ENCODE measurements at places on chromosomes 16 and 17.

- DNase-seq: peak; percentile 84
These were observed 617 bp upstream of the SENP3 start for GRCh38 chr17:7561028-7561575.

DNA sequence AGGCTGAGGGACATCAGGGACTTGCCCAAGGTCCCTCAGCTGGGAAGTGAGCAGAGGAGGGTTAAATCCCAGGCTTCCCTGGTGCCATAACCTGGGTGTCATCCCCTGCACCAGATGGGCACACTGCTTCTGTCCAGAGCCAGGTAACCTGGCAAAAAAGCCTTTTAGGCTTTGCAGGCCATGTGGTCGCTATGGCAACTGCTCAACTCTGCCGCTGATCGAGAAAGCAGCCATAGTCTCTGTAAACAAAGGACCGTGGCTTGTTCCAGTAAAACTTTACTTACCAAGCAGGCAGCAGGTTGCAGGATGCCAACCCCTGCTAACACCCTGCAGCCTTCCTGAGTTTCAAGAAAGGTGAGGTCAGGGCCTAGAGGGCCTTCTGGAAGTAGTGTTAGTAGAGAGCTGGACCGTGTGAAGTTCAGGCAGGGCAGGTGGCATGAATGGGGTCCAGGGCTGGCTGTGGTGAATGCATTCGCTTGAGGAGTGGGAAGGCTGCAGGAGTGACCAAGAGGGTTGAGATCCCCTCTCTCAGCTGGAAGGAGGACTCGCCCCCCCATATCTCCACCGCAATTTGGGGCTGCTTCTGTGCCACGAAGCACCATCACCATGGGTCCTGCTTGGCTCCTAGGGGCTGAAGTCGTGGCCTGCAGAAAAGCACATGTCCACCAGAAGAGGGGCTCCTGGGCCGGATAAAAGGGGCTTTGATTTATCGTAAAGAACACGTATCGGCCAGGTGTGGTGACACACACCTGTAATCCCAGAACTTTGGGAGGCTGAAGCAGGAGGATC, 91.3 kb downstream of the SOCS1 start:
- DNase-seq: no peak

- DNase-seq: no peak
These were observed 42.9 kb downstream of the GAS7 start for GRCh38 chr17:10155371-10156076.

GRCh38 chr17:74892974-74893911, at the start of gene FADS6:
Gene FADS6 (minus strand): TSS chr17:74893633. CDS start chr17:74893595, 38 bp downstream.
- no peak for DNase-seq

- DNase-seq: no peak
These were observed 3.1 kb upstream of the C17orf58 start for GRCh38 chr17:67999291-67999911.

- no peak for DNase-seq
These were observed 359.6 kb downstream of the SNX29 start for GRCh38 chr16:12336141-12336540.

GRCh38 chr17:29930409-29931010, 482 bp upstream of the SSH2 start:
- DNase-seq: no peak

- no peak for DNase-seq
These were observed 36.5 kb downstream of the DHX38 start for GRCh38 chr16:72129976-72130656.

- no peak for DNase-seq
These were observed 57.2 kb downstream of the SOCS1 start for GRCh38 chr16:11198828-11199227.

DNA sequence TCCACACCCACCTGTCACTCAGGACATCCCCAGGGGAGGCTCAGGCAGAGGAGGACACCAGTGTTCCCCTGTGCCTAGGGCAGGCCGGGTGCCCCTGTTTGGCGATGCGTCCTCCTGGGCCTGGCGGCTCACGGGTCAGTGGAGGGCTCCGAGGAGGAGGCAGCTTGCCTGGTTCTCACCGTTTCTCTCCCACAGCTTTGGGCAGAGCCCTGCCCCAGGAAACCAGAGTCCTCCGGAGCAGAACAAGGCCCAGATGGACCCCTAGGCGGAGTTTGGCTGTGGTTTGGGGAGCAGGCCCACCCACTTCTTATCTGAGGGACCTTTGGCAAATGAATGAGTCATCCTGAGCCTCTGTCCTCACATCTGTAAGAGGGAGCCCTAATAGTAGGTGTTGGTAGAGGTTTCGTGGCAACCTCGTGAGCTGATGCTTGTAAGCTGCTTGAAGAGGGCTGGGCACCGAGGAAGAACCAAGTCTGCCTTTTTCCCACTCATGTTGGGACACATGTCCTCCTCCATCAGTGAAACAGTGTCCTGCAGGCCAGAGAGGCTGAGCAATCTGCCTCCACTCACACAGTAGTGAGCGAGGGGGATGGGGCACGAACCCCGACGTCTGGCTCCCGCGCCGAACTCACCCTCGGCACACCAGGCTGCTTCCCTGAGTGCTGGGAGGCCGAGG, 247.0 kb upstream of the CIBAR2 start:
- DNase-seq: no peak

DNA sequence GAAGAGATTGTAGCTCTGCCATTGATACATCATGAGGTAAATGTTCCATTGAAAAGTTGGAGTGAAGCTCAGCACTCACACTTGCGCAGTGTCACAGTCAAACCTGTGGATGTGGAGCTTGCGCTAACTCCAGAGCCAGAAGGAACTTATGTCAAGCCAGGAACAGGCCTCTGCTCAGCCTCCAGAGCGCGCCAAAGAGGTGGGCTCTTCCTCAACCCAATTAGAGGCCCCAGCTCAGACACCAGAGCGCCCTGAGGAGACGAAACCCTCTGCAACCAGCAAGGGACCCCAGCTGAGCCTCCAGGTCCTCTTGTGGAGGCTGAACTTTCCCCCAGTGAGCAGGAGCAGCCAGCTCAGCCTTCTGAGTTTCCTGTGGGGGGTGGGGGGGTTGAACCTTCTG, 61.5 kb upstream of the FBXO47 start:
- no peak for DNase-seq

DNA sequence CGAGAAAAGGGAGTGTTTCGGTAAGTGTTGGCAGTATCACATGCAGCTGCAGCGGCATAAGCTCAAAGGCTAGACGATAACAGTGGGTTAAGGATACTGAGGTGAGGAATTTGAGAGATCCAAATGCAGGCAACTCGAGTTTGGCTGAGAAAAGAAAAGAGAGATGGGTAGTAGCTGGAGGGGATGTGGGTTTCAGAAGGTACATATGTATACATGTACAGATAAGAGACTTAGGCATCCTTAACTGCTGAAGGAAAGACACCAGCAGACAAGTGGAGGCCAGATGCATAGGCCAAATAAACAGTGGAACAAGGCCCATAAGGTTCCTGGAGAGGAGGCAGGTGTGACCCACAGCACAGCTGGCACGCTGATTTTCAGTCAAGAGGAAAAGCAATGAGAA, 86.6 kb upstream of the NETO2 start:
- DNase-seq: no peak

- DNase-seq: peak; percentile 60
These were observed 14.2 kb upstream of the SLC52A1 start for GRCh38 chr17:5049314-5049841.

GRCh38 chr16:54073356-54073755, 213.2 kb downstream of the IRX3 start:
- DNase-seq: no peak

- no peak for DNase-seq
These were observed 13.3 kb downstream of the CES4A start for GRCh38 chr16:67001726-67002125.

DNA sequence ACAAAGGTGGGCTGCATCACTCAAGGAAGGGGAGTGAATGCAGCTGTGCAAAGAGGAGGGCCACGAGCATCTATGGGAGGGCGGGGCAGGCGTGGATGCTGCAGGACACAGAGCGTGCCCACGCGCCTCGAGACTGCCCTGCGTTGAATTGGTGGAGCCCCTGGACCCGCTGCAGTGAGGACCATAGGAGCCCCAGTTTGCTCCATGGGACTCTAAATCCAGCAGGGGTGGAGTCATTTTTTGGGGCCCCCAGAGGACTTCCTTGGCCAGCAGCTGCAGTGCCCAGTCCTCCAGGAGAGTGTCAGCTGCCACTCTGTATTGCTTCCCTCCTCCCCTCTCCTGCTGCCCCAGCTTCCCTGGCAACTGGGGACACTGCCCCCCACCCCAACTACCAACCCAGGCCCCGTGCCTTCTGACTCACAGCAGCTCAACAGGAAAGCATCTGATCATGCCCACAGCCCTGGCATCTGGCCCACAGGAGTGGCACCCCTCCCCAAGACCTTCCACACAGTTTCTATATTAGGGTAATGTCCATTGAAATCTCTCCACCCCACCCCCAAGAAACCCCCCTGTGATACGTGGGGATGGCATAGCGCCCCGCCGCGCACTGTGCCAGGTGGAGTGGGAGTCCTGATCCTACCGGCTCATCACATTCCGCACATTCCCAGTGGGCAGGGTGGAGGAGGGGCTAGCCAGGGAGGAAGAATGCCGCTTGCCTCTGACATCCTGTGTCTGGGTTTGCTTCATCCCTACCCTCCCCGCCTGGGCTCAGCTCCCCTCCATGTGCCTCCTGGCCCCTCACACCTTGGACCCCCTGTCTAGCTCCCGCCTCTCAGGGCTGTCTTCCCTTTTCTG, 27.8 kb upstream of the ITGA3 start:
- no peak for DNase-seq

GRCh38 chr16:79599256-79599836, 1.2 kb downstream of the MAF start:
- DNase-seq: peak; percentile 57

DNA sequence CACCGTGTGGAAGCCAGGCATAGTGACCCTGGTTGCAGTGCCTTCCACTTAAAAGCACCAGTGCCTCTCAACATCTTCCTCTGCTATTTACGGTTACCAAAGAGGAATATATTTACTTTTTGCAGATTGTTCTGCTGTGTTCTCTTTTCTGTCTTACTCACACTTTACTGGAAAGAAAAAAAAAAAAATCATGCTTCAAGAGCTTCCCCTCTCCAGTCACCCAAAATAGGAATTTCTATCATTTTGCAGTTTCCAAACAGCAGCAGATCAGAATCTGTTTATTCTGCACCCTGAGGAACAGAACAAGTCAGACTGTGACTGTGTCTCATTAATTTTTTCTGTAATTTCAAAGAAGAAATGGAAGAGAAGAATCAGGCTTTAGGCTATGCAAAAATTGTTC, 96.1 kb downstream of the KCNJ2 start:
- no peak for DNase-seq

GRCh38 chr17:31869797-31870568, 10.9 kb upstream of the COPRS start:
- DNase-seq: no peak

DNA sequence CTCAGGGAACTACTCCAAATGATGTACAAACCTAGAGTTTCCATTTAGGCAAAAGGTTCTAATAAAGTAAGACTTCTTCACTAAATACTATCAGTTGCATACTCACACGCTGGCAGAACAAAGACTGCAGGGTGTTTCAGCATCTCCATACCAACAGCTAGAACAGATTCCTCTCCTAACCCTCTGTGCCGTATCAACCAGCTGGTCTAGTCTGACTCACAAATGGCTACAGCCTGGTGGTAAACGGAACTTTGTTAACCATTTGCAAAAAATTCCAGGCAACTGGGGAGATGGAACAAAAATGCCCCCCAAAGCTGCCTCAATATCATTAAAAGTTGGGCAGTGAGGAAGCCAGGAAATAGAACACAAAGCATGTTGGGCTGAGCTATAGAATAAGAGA, 217.1 kb downstream of the GRIN2A start:
- DNase-seq: no peak

- DNase-seq: no peak
These were observed 148.6 kb downstream of the CLEC16A start for GRCh38 chr16:11092788-11093571.

GRCh38 chr17:76996741-76997694, 128.8 kb downstream of the MGAT5B start:
- no peak for DNase-seq

- no peak for DNase-seq
These were observed 150.9 kb downstream of the HS3ST3B1 start for GRCh38 chr17:14451729-14452191.

DNA sequence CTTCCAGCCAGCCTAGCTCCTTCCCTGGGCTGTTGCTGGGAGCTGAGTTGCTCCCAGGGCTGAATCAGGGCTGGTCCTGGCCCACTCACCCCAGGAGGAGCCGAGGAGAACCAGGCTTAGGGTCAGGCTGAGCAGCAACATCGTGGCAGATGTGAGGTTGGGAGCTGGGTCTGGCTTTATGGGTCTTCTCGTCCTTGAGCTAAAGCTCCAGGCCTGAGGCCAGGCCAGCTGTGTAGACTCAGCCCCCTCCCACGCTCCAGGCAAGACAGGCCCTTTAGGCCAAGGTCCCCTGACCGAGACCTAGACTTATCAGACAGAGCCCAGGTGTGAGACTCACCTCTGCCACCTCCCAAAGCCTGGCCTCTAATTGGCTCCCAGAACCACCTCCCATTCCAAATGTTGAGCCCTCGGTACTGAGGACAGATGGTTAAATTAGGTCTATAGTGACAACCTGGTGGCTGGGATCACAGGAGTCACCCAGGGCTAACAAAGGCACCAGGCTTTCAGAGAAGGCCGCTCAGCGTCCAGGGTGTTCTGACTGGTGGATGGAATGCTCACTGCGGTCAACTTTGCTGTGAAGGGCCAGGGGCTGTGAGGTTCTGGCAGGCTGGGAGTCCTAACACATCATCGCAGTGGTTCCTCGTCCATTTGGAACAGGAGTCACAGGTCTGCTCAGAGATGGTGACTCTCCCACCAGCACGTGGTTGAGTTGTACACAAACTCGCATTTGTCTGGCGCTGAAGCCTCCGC, at the start of gene CTRL:
CTRL (minus strand) TSS at position 151 of the 750 bp plus-strand sequence; CDS start at position 141, 10 bp downstream.
- DNase-seq: no peak

GRCh38 chr16:75282466-75283281, 31.2 kb upstream of the BCAR1 start:
- DNase-seq: no peak

DNA sequence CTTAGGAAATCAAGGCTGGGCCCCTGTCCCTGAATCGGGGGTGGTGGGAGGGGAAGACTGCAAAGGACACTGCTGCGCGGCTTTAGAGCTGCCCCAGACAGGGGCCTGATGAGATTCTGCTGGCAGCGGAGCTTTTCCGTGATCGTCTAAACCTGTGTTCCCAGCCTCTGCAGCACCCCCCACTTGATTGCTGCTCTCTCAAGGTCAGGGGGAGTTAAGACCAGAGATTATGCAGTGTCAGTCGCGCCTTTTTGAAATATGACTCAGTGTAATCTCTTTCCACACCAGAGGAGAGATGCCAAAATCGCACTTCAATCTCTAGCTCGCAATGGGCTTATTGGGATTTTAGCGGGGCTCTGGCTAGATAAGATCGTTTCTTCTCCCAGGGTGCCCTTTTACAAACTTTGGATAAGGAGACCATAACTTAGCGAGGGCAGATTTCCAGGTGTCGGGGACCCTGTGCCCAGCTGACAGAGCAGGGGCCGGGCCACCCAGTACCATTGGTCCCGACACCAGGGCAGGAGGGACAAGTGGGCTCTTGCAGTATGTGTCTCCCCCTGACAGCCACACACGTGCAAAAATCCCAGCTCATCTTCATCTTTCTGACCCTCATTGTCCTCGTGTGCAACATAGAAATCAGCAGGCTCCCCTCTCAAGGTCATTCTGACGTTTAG, 87.0 kb downstream of the IRX3 start:
- DNase-seq: no peak

Measured in stimulated activated effector memory CD8-positive, alpha-beta T cell treated with anti-CD3 and anti-CD28 coated beads, Interleukin-12 subunit alpha, Interleukin-12 subunit beta, amount 100 ng/mL, for 72 hours (primary cell).